Lung (tissue), 17 donors: ENCODE measurements at places on chromosomes 16 and 17. TPM values are rescaled to one million over a fixed set of nuclear protein-coding genes. Genes with fewer than 3 reads are reported as not detected.

GRCh38 chr17:17783825-17784656 is 52.7 kb downstream of the SREBF1 start:
- DNase-seq, result peak; percentile 72

The KRTAP4-9 gene
- total RNA-seq, result not detected

- no peak for DNase-seq
Measured at GRCh38 chr17:51455931-51456330, 195.6 kb downstream of the UTP18 start.

DNA sequence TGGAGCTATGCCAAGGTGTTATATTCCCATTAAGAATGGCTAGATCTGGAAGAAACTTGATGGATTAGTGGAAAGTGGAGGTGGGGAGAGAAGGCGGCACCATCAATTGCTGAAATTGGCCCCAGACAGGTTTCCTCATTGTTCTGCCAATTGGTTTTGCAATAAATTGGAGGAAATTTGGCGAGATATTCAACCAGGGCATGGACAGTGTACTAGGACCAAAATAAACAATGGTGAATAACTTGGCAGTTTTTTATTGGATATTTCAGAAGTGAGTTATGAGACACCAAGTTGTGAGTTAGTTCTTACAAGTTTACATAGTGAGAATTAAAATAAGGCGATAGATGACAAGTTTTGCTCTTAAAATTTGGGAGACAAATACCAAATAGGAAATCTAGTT is 41.1 kb upstream of the SOX9 start:
- no peak for DNase-seq

GRCh38 chr16:53654946-53655345 is 48.7 kb downstream of the RPGRIP1L start:
- DNase-seq, result no peak
